ENCODE measurements at places on chromosomes 3 and 15. TPM values are rescaled to one million over a fixed set of nuclear protein-coding genes. Genes with fewer than 3 reads are reported as not detected.

Gene CYP11A1
- 3.9 TPM for total RNA-seq

Gene GUCA1C
- total RNA-seq, result not detected

Gene ABTB1
- total RNA-seq, result 113 TPM

Gene NOX5
- 0.14 TPM for total RNA-seq

Gene SI
- not detected for total RNA-seq

Gene EPHB3
- 22.6 TPM for total RNA-seq

Gene NPHP3
- total RNA-seq, result 19.3 TPM

Gene XCR1
- not detected for total RNA-seq

Gene CILP
- total RNA-seq, result 28.7 TPM

Gene LEKR1
- total RNA-seq, result 2.6 TPM

Gene DUOXA2
- not detected for total RNA-seq

Gene KBTBD12
- 6.2 TPM for total RNA-seq

Gene UNC13C
- total RNA-seq, result not detected

Gene MEGF11
- total RNA-seq, result not detected

Gene PLA2G4B
- 2.9 TPM for total RNA-seq

Gene CLDN16
- not detected for total RNA-seq

Gene SMCO1
- total RNA-seq, result not detected

Gene LMAN1L
- not detected for total RNA-seq

Gene ZIC4
- total RNA-seq, result not detected

Gene C15orf39
- 14.8 TPM for total RNA-seq

DNA sequence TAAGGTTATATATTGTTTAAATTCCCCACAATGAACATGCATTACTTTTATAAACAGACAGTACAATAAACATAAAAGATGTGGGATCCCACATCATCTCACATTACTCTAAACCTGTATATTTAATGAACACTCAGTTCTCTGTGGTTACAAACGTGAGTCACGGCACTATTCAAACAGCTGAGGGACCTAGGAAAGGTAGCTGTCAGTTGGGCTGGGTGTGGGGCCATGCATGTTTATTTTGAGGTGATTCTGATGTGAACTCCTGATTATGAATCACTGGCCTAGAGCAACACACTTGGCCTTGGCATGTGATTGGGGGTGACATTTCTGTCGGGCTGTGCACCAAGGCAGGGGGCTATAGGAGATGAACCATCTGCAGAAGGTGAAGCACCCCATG is 147.6 kb upstream of the HACD2 start:
- no peak for DNase-seq

GRCh38 chr3:194273743-194274310 is 77.3 kb downstream of the CPN2 start:
- no peak for DNase-seq

DNA sequence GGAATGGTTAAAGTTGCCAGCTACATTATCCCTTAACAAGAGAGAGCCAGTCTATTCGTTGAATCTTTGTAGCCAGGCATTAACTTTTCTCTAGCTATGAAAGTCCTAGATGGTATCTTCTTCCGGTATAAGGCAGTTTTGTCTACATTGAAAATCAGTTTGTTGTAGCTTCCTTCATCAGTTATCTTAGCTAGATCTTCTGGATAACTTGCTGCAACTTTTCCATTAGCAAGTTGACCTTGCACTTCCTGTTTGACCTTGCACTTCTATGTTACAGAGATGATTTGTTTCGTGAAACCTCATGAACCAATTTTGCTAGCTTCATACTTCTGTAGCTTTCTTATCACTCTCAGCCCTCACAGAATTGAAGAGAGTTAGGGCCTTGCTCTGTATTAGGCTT is 24.1 kb downstream of the TOPAZ1 start:
- DNase-seq, result no peak

- DNase-seq, result peak; percentile 60
These were observed 25.8 kb downstream of the ANP32A start for GRCh38 chr15:68794863-68795262.

DNA sequence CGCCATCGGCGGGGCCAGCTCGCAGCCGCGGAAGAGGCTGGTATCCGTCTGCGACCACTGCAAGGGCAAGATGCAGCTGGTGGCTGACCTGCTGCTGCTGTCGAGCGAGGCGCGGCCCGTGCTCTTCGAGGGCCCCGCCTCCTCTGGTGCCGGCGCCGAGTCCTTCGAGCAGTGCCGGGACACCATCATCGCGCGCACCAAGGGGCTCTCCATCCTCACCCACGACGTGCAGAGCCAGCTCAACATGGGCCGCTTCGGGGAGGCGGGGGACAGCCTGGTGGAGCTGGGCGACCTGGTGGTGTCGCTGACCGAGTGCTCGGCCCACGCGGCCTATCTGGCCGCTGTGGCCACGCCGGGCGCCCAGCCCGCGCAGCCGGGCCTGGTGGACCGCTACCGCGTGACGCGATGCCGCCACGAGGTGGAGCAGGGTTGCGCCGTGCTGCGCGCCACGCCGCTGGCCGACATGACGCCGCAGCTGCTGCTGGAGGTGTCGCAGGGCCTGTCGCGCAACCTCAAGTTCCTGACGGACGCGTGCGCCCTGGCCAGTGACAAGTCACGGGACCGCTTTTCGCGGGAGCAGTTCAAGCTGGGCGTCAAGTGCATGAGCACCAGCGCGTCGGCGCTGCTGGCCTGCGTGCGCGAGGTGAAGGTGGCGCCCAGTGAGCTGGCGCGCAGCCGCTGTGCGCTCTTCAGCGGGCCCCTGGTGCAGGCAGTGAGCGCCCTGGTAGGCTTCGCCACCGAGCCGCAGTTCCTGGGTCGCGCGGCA is 1.8 kb downstream of the TLNRD1 start:
- DNase-seq, result no peak

- no peak for DNase-seq
These were observed 347.1 kb upstream of the DNAJC19 start for GRCh38 chr3:181336597-181336996.

DNA sequence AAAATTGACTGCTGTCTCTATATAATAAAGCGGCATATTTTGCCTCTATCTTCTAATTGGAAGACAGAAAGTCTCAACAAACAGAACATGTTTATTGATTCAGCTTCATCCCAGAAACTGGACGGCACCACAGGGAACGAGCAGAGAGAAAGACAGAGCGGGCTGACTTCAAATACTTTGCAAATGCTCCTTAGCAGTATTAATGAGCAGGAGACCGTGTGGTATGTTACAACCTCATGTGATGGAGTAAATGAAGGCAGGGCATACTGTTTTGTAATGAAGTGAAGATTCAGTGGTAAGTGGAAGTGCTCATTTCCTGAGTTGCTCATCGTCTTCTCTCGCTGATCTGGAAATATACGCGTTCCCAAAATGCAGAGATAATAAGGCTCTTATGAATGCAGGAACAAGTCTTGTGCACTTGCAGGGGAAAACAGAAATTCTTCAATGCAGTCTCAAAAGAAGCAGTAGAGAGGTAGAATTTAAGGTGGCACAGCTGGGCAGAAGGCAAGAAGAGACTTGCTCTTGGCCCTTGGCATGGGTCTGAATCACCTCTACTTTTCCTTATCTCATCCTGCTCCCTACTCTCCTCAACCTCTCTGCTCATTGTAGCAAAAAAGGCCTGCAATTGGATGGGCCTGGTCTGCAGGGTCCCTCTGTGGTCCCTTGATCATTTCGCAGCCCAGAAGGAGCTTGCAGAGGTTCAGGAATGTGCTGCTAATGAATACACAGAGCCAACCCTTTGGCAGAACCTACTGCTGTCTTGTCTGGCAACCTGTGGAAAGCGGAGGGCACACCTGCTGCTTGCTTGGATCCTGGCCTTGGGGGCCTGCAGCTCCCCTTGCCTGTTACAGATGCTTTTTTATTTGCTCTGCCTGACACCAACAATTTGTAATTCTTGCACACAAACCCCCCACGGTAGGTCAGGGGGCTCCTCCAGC is 604.9 kb upstream of the CFAP20DC start:
- DNase-seq, result no peak

DNA sequence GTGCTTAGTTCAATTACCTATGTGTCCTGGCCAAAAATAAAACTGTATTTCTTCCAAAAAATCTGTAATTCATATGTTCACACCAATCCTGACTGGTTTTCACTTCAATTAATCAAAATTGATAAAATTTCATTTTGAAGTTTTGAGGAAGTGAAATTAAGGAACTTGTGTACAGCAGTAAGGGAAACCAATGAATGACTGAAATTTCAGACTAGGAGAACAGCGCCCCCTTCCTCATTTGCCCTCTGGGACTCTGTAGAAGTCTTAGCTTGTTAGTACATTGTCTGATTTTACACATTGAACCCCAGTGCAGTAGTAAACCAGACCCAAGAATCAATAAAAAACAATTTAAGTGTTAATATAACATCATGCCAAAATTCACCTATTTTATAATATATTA is 495.3 kb upstream of the AGTR1 start:
- DNase-seq, result no peak

DNA sequence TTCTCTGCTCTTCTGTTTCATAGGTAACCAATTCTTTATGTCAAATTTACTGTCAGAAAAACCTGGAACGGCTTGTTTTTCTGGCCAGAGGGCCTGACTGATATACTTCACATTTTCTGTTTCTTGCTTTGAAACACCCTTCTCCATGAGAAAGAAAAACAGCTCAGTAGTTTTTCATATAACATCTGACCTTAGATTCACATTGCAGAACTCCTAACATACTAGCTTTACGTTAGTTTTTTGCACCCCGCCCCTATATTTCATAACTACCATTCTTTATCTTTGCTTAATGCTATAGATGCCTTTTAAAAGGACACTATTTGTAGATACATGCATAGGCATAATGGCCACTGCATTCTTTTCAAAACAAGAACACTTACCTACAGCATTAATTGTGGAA is 83.9 kb upstream of the TSC22D2 start:
- no peak for DNase-seq

- no peak for DNase-seq
These were observed 2.5 kb upstream of the FETUB start for GRCh38 chr3:186637686-186638085.

DNA sequence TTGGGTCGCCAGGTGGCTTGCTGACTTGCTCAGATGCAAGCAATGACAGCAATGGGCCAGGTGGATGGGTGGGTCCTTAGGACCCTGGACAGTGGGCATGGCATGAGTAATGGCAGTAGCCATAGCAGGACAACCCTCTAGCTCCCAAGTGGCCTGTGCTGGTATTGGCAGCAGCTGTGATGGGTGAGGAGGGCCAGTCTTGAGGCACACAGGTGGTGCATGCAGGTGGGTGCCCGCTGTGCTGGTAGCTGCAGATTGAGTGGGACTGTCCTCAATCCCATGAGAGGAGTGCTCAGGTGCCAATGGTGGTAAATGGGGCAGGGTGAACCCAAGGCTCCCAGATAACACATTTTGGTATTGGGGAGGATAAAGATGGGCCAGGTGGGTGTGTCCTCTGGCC is 24.2 kb downstream of the AGBL1 start:
- no peak for DNase-seq

- no peak for DNase-seq
These were observed 1.0 kb upstream of the ONECUT1 start for GRCh38 chr15:52790941-52791751.

DNA sequence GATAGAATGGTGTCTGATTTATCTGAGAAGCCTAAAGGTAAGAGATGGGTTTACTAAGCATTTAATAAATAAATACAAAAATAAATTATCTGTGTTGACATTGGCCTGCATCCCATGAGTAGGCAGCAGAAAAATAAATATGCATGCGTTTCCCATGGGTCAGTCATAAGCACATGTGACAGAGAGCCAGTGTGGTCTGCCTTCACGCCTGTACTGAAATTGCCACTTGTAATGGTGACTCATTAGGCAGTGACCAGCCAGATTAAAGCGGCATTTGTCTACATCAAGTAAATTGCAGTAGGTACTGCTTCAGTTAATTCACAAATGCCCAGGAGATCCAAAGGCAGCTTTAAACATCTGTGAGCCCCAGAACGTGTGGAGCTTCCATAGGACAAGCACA is 399.6 kb downstream of the NAALADL2 start:
- DNase-seq, result peak; percentile 21

GRCh38 chr3:12817343-12817710 is 20.8 kb downstream of the CAND2 start:
- no peak for DNase-seq

DNA sequence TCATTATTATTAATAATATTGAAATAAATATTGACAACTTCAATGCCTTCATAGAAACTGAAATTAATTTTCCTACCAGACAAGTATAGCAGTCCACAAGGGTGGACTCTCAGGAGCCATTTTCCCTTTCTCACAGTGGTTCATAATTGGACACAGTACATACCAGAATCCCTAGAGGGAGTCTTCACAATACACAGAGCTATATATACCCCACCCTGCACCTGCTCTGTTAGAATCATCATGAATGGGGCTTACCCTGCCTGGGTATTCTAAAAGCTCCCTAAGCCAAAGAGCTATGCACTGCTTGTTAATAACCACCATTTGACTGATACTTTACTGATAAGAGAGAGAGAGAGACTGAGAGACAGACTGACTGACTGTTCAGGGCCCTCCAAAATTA is 134.9 kb downstream of the FEZF2 start:
- DNase-seq, result no peak

- no peak for DNase-seq
These were observed 403.6 kb downstream of the TIGIT start for GRCh38 chr3:114697401-114697800.

- DNase-seq, result peak; percentile 4
These were observed 107.0 kb downstream of the ALCAM start for GRCh38 chr3:105473521-105474223.

DNA sequence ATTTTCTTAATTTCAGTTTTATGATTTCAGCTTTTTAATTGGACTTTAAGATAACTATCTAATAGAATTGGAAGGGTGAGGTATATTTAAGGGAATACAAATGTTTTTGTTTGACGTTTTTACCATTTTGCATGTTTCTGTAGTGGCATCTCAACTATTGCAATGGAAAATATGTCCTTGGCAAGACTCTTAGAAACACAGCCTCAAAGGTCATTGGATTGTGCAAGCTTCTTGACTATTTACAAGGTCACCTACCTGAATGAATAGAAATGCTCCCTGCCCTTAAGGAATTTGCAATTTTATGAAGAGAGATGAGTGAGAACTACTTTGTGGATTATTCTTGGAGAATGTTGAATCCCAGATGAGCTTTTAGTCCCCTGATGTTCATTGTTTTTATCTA is 43.1 kb downstream of the ITPR1 start:
- DNase-seq, result no peak

DNA sequence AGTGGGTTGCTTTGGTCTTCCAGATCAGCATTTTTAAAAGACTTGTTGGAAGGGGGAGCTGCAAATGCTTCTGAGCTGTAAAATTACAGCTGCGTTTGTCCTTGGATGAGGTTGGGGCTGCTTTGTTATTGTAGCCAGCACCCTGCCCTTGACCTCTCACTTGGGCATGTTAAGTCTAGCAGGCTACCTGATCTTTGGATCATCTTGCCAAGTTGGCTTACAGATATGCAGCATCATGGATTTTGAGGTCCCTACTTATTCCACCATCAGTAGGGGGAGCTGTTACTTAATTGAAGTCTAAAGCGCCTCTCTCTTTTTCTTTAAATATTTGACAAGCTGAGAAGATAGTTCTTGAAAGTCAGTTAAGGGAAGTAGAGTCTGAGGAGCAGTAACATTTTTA is 793.0 kb downstream of the MCTP2 start:
- DNase-seq, result peak; percentile 29

- DNase-seq, result no peak
These were observed 12.2 kb upstream of the CHSY1 start for GRCh38 chr15:101264011-101264410.

GRCh38 chr3:12959838-12960378 is 113.3 kb downstream of the IQSEC1 start:
- no peak for DNase-seq

All from stomach (tissue), 19 donors.